ENCODE measurements at places on chromosomes 13 and 19.

DNA sequence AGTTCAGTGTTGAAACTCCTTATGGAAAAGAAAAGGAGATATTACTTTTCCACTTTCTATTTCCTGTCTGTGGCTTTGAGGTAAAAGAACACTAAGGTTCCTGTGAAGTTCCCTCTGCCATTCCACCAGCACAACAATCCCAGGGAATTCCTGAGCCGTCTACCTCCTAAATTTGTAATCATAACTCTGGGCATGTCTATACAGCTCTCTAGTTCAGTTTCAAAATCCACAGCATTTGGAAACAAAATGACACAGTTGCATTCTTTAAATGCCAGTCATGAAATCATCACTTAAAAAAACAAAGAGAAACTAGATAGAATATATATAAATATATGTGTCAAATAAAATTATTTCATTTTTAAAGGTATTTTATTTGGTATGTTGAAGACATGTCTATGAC is 9.0 kb upstream of the THSD1 start:
- DNase-seq: no peak

DNA sequence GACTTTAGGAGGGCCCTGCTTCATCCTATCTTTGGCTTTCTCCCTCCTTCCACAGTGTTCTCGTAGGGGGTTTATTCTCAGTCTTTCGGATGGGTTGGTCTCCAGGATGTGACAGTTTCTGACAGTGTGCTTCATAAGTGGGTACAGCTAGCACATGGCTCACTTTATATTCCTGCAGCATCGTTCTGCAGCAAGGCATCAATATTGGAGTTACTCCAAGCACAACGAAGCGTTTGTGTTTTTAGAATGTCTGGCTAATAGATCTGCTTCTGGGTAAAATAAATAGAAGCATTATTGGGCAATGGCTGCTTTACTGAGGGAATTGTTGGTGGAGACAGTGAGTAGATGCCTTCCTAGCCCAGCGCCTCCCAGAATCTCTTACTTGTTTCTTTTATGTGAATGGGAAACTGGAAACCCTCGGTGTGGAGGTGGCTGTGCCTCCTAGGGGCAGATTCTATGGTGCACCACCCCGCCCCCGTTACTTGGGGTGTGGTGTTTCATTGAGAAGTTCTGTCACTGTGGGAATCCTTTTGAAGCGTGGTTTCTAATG is 2.0 kb downstream of the FARP1 start:
- DNase-seq: no peak

- no peak for DNase-seq
Observed at GRCh38 chr13:41590643-41591042, 133.3 kb downstream of the RGCC start.

DNA sequence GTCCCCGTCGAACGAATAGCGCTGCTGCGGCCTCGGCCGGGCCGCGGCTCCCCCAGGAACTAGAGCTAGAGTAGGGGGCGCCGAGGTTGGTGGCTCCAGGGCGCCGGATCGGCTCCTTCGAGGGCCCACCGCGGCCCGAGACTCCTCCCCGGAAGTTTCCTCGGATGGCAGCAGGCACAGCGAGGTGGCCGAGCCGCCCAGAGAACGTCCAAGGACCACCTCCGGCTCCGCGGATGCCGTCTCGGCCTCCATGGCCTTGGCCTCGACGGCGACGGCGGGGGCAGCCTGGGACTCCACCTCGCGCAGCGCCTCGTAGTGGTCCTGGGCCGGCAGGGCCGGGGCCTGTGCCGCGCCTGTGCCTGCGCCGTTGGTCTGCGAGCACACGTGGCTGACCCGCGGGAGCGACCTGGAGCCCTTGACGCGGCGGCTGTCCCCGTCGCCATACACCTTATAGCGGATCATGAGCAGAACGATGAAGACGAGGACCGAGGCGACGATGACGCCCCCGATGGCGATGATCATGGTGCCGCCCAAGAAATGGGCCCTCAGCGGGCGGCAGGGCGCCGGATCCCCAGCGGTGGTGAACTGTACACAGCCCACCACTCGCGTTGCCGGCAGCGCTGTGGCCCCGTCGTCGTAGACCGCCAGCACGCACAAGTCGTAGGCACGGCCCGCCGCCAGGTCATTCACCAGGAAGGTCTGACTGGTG is 11.8 kb downstream of the IFNL1 start:
- DNase-seq: no peak

DNA sequence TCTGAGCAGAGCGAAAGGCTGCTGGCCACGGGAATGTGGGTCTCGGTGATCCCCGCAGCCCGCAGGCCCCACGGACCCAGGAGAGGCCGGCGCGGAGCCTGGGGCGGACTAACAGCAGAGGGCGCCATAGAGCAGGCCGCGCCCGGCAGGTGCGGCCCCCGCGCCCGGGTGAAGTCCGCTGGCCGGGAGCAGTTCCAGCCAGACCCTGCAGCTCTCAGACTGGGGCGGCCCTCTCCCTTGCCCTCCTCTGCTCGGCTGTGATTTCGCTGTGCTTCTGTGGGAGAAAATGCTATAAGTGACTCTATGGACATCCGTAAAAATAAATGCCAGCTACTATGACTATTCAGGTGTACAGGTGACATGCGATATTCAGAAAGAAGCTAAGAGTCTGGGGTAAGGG is 37.7 kb downstream of the GSX1 start:
- peak; percentile 52 for DNase-seq

DNA sequence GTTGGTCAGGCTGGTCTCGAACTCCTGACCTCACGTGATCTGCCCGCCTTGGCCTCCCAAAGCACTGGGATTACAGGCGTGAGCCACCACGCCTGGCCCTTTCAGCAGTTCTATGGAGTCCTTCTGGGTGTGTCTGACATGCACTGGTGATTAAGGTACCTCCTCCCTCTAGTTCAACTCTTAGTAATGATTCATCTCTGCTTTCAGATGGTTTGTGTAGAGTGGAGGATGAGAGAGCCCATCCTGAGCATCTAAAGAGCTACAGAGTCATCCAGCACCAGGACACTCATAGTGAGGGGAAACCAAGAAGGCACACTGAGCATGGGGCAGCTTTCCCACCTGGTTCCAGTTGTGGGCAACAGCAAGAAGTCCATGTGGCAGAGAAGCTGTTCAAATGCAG is 8.2 kb downstream of the ZNF584 start:
- DNase-seq: no peak

DNA sequence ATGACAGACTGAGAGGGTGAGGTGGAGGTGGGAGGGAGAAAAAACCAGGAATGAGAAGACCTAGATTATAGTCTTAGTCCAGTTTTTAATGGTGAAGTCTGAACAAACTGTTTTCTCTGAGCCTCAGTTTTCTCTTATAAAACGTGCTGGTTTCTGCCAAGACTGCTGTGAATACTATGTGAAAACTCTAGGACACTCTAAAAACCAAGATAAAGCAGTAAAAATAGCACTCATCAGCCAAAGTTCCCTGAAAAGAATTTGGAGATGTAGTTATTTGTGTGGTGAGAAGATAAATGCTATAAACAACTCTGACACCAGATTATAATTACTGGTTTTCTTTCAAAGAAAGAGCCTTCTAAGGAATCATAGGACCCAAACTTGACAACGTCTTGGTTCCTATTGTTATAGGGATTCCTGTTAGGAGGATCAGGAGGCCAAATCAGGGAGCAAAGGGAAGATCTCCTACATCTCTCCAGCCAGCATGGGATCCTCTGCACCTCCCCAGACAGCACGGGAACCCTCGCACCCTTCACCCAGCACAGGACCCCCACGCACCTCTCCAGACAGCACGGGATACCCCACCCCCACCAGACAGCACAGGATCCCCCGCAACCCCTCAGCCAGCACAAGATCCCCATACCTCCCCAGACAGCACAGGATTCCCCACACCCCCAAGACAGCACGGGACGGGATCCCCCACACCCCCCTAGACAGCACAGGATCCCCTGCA is 130.2 kb downstream of the MIPEP start:
- no peak for DNase-seq

GRCh38 chr13:32117701-32118100 is 86.1 kb downstream of the FRY start:
- no peak for DNase-seq

DNA sequence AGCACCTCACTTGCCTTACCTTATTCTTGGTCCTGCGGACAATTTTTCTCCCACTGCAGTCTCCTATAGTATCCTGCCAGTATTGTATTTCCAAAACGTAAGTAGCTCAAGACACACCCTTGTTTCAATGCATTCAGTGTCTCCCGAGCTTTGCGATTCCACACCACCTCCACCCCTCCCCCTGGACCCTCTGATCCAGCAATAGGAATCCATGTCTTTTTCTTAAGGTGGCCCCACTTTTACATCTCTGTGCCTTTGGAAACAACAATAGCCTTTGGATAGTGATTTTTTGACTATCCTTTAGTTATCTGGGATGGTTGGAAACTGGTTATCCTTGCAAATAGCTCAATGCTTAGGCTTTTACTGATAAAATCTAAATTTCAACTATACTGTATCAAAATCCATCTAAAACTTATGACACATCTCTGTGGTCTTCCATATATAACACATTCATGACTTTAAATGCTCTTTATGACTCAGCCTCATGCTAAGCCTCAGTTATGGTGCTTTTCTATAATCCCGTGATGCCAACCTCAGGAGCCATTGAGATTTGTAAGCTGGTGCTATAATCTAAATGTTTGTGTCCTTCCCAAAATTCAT is 27.1 kb downstream of the FAM216B start:
- DNase-seq: no peak

- DNase-seq: no peak
Observed at GRCh38 chr13:93625536-93625935, 398.9 kb downstream of the GPC6 start.

GRCh38 chr13:46648166-46648607 is 95.2 kb downstream of the LRCH1 start:
- no peak for DNase-seq

- DNase-seq: no peak
Observed at GRCh38 chr13:34025746-34026145, 207.8 kb downstream of the RFC3 start.

DNA sequence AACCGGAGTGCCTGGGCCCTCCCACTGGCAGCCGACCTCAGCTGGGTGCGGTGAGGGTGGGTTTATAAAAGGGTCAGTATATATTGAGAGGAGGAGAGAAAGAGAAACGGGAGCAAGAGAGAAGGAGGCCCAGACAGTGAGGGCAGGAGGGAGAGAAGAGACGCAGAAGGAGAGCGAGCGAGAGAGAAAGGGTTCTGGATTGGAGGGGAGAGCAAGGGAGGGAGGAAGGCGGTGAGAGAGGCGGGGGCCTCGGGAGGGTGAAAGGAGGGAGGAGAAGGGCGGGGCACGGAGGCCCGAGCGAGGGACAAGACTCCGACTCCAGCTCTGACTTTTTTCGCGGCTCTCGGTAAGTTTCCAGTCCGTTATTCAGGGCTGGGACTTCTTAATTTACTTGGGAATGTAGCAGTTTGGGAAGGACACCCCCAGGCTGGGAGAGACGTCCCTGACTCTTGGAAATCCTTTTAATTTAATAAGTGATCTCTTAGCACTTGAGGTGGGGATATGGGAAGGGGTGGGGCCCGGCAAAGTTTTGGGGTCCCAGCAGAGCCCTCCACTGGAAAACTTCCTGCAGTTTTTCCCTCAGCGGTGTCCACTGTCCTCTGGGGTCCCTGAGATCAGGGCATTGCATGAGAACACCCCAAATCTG is at the start of gene EMP3:
EMP3 (plus strand) TSS at position 288 of the 646 bp plus-strand sequence. CDS start 1,293 bp downstream, outside the sequence.
- peak; percentile 88 for DNase-seq

GRCh38 chr19:3115411-3115810 is 20.4 kb upstream of the GNA15 start:
- no peak for DNase-seq

GRCh38 chr13:21684576-21684975 is 13.7 kb downstream of the FGF9 start:
- no peak for DNase-seq

- no peak for DNase-seq
Observed at GRCh38 chr13:35213911-35214310, 262.6 kb downstream of the MAB21L1 start.

- DNase-seq: no peak
Observed at GRCh38 chr13:43861863-43862262, 17.7 kb downstream of the CCDC122 start.

DNA sequence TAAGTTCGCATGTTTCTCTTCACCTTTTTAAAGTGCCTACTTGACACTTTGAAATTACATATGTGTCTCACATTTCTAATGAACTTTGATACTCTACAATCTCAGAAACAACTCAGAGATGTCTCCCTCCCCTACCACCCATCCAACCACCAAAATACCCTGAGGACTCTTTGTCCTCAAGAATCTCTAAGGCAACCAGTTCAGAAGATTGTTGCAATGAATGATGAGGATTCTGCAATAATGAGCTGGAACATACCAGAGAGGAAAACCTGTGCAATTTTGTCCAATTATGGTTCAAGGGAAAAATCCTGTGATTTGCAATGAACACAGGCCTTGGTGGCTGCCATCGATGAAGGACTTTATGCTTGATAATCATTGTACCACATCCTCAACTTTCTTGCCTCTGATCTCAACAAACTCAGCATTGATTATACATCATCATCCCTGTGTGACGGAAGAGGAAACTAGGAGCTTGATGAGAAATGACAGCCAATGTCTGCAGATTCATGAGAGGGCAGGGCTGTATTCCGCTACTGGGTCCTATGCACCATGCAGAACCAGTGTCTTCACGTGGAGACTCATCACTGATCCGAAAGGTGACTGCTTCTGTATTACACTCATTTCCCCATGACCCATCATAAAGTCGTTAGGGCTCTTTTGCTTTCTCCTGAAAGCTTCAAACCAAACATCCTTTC is 1.1 kb downstream of the FPR1 start:
- DNase-seq: no peak

DNA sequence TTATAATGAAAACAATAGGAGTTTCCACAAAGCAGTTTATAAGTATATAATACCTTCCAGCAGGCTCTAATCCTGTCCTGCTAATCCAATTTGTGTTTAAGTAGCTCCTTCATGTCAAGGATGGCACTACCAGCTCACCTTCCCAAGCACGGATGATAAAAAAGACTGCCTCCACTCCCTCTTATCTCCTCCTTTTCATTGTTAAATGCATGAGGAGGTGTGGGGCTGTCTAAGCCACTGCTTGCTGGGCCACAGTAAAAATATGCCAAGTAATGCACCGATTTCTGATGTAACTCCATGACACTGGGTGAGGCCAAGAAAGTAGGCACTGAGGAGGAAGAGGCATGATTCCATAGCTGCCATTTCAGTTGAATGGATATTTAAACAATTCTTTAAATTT is 193.1 kb downstream of the ZIC5 start:
- no peak for DNase-seq

Measured in activated gamma-delta T cell treated with Interleukin-2 at 50 U/mL for 16 hours (primary cell).